ENCODE measurements at places on chromosomes 11 and 22. TPM values are rescaled to one million over a fixed set of nuclear protein-coding genes. Genes with fewer than 3 reads are reported as not detected.

GRCh38 chr22:35863432-35863831 is 145.8 kb downstream of the APOL5 start:
- DNase-seq = no peak

GRCh38 chr11:112769170-112769569 is 192.1 kb upstream of the NCAM1 start:
- DNase-seq = no peak

- no peak for DNase-seq
Observed at GRCh38 chr11:115587718-115588342, 83.6 kb upstream of the CADM1 start.

- no peak for DNase-seq
Observed at GRCh38 chr22:46122511-46122971, 27.8 kb upstream of the PPARA start.

DNA sequence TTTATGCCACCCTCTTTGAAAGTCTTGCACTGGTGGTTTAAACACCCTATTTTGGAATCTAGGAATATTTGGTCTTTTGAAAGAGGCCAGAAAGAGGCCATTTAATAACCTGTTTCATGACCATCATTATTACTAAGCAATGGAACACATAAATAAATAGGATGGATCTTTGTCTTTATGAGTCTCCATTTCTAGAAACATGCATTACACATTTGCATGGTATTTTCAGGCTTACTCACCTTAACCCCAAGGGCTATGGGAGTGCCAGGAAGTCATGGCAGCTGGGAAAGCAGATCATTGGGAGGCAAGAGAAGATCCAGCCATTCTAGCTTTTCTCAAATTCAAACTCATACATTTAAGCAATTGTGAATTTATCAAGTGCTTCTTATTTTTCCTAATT is 185.8 kb upstream of the POU2AF2 start:
- DNase-seq = peak; percentile 29

- peak; percentile 27 for DNase-seq
Observed at GRCh38 chr11:35632301-35632700, 14.0 kb downstream of the FJX1 start.

DNA sequence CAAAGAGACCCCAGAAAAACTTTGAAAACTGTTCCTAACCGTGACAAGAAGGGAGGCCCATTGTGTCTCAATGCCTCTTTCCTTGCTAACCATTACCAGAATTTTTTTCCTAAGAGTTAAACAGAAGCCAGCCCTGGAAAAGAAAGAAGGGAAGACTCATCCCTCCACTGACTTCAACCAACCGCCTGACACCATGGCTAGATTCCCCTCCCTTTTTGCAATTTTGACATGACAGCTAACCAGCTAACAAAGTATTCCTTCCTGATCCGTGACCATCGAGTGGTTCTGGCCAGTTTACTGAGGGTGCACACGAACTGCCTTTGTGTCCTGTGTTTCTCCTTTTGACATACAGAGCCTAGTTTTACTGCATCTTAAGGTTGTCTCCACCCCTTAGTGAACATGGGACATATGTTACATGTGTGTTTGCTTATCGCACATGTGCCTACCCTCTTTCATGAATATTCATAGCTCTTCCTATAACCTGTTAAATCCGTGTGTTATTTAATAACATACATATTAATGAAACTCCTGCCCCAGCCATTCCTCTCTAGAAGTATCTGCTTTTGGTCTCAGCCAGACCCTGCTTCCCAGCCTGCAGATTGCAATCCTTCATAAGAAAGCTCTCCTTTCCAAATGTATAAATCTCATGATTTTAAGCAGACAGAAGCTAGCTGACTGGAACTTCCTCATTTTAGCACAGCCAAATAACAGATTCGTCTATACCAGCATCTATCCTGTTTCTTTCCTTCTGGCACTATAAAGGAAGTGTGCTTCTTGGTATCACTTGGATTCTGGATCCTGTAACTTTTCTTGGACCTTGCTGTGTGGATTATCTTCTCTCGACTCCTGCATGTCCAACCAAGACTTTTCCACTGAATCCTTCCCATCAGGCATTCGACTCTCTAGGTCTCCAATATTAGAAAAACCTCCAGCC is 37.8 kb downstream of the RASSF10 start:
- no peak for DNase-seq

- DNase-seq = no peak
Observed at GRCh38 chr11:93340223-93340622, 9.7 kb downstream of the DEUP1 start.

- no peak for DNase-seq
Observed at GRCh38 chr22:38853196-38853651, 9.4 kb upstream of the NPTXR start.

DNA sequence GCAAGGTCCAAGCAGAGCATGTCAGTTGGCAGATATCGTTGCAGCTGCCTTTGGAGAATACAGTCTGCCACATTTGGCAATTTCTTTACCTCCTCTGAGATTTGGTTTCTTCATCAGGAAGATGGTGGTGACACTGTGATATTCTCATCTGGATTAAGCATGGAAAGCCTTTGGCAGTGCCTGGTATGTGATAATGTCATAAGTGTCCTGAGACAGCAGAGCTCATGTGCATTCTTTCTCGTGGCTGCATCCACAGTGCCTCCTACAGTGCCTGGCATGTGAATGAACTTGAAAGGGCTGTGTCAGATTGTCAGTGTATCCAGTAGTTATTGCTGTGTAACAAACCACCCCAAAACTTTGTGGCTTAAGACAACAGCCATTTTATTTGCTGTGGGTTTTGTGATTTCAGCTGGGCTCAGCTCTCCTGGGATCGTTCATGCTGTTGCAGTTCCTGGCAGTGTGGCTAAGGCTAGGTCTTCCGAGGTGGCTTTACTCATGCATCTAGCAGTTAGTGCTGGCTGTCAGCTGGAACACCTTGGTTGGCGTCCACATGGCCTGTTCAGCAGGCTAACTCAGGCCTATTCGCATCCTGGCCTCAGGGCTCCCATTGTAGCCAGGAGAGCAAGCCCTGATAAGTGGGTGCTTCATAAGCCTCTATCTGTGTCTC is 35.7 kb upstream of the MICAL2 start:
- no peak for DNase-seq

DNA sequence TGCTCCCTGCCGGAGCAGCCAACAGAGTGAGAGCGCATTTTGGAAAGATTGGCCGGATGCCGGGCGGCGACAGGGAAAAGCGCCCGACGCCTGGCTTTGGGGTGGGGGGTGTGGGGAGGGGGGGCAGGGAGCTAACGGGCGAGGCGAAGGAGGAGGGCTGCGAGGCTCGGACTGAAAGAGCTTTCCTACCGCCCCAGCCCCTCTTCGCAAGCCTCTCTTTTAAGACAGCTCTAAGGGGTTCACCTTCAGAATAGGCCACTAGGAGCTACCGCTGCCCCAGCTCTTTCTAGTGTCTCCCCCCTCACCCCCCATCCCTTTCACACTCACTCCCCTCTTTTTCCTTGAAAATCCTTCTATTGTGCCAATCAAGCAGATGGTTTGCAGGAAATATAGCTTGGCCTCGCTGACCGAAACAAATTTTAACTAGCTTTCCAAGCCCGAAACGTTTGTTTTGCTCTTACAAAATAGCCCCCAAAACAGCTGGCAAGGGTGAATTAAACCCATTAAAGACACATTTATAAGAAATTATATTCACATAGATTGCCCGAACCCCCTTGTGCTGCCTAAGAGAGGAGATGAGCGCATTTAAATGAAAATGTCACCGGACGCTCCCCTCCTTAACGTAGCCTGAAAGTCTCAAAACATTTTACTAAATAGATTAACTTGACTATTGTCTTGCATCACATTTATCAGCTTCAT is 3.7 kb upstream of the DBX1 start:
- no peak for DNase-seq

DNA sequence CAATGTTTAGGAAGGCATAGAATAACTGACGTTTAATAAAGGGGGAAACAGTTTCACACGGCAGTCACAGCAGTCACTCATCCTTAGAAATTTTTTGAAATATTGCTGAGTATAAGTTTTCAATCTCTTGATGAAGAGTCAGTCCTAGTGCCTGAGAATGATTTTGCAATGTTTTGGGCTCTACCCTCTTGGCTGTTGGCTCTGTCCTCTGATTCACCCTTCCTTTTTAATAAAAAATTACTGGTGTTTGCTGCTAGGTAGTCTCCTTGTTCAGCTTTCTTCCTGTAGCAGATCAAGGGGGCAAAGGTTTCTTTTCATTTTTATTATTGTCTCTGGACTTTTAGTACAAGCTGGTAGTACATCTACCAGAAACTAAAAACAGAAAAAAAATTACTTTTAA is 194.3 kb upstream of the ANO3 start:
- DNase-seq = no peak

Gene IGSF9B
- 0.64 TPM for total RNA-seq

Gene PHOX2A
- total RNA-seq = not detected

Gene C11orf42
- total RNA-seq = not detected

Gene OR2AT4
- 0.07 TPM for total RNA-seq

Gene FGF4
- total RNA-seq = not detected

Gene PIH1D2
- total RNA-seq = 1.3 TPM

All from HT1080 (cell line).